ENCODE measurements at places on chromosomes 4 and X.

GRCh38 chrX:97547877-97548578 lies 664.3 kb downstream of the RPA4 start:
- DNase-seq: no peak

DNA sequence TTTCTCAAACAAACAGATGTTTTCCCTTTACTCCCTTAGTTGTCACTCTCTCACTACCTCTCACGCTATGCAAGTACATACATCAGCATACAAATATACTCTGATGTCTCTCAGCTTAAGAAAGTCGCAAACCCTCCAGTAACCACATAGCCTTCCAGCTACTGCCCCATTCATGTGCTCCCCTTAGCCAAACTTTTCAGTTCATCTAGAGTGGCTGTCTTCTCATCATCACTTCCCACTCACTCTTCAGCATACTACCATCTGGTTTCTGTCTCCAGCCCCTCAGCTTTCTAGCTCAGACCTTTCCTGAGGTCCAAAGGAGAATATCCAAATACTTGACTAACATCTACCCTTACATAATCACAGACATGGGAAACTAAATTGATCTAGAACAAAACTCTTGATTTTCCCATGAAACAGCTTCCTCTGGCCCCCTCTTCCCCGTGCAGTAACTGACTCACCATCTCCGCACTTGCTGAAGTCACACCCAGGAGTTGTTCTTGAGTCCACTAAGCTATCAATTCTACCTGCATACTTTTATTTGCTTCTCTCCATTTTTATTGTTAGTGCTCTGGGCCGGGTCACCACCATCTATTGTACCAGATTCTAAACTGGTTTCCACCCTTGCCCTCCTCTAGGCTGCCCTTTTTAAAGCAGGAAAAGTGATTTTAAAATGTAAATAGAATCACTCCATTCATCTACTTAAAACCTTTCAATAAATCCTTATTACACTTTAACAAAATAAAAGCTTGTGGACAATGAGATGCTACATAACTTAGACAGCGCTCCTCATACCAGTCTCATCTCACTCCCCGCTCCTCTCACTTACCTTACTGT lies 57.2 kb downstream of the CASP6 start:
- DNase-seq: no peak

GRCh38 chr4:85762529-85762871 lies 287.6 kb downstream of the ARHGAP24 start:
- no peak for DNase-seq

- DNase-seq: peak; percentile 29
These were observed 77.5 kb downstream of the MSN start for GRCh38 chrX:65744965-65745364.

DNA sequence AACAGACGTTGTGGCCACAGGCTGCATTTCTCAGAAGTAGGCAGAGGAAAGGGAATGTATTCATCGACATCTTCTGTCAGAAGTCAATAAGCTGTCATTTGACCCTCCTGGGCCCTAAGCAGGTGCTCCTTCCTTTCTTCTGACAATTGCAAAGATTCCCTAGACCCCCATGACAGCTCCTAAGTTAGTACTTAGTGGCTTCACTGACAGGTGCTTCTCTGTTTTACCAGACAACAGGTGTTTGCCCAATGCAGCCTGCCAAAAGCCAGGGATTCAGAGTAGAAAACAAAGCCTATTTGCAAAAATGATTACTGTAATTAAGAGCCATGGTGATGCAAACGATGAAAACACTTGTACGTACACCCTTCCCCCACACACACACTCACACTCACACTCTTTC lies 7.5 kb upstream of the FGF5 start:
- no peak for DNase-seq

DNA sequence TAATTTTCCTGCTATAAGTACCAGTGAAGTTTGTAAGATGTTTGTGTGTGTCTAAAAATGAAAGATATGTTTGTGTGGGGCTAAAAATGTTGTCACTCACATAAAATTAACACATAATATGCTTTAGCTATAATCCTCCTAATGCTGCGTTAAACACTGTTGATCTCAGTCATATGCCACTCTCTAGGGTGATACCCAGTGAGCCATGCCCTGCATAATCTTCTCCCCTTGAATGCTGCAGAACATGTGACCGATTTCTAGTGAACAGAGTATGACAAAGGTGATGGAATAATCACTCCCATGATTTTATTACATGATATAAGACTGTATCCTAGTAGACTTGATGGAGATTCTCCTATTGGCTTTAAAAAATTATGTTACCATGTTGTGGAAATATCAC lies 119.1 kb upstream of the EPHA5 start:
- DNase-seq: no peak

- DNase-seq: no peak
These were observed 48.5 kb downstream of the FSTL5 start for GRCh38 chr4:162115333-162115732.

GRCh38 chr4:104188301-104188700 lies 306.4 kb downstream of the CXXC4 start:
- no peak for DNase-seq

GRCh38 chr4:69858690-69859089 lies 1.3 kb downstream of the SULT1E1 start:
- DNase-seq: no peak

GRCh38 chr4:169716677-169717076 lies 41.1 kb downstream of the HPF1 start:
- no peak for DNase-seq

DNA sequence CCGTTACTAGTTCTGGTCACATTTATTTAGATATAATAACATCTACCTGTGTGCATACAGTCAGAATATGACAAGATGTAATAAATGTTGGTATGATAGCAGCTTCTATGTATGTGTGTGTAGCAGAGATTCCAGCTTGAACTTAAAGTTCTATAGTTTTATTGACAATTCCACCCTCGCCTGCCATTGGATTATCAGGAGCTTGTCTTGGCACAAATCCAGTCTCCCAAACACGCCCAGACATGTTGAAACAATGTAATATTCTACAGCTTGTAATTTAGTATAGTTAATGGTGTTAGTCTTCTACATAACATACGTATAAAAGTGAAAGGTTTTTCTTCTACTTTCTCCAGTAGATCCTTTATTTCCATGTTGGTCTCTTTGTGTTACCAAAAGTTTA lies 44.4 kb downstream of the BBS12 start:
- DNase-seq: no peak

- DNase-seq: peak; percentile 41
These were observed 773 bp downstream of the PRMT9 start for GRCh38 chr4:147683188-147683591.

GRCh38 chr4:3007724-3008123 lies 44.4 kb downstream of the GRK4 start:
- DNase-seq: no peak

GRCh38 chrX:119273420-119274192 lies 37.5 kb downstream of the PGRMC1 start:
- no peak for DNase-seq

GRCh38 chr4:123452616-123453015 lies 56.0 kb downstream of the SPRY1 start:
- DNase-seq: peak; percentile 83

DNA sequence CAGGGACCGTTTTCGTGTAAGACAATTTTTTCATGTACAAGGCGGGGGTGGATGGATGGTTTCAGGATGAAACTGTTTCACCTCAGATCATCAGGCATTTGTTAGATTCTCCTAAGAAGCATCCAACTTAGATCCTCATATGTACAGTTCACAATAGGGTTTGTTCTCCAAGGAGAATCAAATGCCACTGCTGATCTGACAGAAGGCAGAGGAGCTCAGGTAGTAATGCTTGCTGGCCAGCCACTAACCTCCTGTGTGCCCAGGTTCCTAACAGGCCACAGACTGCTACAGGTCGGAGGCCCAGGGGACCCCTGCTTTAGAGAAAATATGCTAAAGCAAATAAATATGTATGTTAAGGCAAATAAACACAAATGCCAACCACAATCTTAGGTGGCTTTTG lies 61.3 kb downstream of the PPP3CA start:
- DNase-seq: no peak

DNA sequence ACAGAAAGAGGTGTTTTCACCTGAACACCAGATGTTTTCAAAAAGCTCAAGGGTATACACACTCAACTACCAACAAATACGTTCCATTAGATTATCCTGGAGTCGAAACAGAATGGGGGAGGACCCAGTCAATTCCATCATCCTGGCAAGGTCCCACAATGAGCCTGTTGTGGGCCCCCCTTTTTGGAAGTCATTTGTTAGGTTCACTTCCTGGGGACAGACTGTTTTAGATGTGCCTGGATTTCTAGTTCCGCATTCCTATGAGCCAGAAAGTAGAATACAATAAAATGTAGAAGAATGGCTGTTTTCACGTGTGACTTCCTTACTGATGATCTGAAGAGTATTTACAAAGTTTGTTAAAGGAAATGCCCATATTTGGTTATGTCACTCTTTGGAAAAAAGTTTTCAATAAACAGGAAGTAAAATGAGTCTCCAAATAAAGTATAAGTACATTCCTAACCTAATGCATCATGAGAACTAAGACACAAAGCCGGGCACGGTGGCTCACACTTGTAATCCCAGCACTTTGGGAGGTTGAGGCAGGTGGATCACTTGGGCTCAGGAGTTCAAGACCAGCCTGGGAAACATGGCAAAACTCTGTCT lies 192.5 kb downstream of the MAML3 start:
- DNase-seq: no peak

- DNase-seq: peak; percentile 52
These were observed 1.0 kb upstream of the ACSL1 start for GRCh38 chr4:184826691-184827270.

GRCh38 chrX:21843179-21843578 lies 3.8 kb downstream of the MBTPS2 start:
- no peak for DNase-seq

- DNase-seq: no peak
These were observed 143.4 kb downstream of the PTCHD1 start for GRCh38 chrX:23478056-23478455.

GRCh38 chr4:76212851-76213414 lies 691 bp downstream of the SCARB2 start:
- no peak for DNase-seq

DNA sequence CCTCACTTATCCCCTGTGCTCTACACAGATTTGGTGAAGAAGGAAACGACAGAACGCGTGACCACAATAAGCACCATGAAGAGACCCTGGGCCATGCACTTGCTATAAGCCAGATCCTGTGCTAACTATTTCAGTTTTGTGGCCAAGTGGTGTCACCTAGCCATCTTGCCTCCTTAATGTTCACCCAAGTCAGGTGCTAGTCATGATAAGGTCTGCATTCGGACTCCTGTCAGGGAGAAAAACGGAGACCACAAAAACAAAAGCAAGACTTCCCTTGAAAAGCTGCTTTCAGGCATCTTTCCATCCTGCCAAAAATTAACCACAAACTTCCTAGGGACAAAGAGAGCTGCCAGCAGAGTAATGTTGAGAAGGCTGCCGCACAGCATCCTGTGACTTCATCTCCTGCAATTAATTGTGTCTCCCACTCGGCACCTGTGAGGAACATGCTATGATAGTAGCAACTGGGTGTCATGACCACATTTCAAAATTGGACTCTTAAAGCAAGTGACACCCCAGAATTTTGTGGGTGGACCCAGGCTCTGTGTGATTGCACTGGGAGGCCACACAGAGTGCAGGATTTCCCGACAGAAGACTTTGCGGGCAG lies 8.8 kb upstream of the IDS start:
- peak; percentile 31 for DNase-seq

- no peak for DNase-seq
These were observed 1347.2 kb upstream of the PCDH7 start for GRCh38 chr4:29372971-29373370.

DNA sequence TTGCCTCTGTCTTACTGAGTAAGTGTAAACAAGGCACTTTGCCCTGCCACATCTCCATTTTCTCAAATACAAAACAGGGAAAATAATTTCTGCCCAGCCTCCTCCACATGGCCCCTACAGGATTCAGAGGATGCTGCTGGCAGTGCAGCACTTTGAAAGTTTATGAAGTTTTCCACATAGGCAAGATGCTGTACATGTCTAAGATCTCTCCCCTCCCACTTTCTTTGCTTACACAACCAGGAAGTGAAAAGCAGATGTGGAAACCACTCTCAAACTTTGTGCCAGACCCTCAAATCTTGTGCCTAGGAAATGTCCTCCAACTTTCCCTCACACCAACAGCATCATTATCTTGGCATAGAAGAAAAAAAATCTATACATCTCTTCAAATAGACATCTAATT lies 257.0 kb upstream of the LDB2 start:
- DNase-seq: no peak

DNA sequence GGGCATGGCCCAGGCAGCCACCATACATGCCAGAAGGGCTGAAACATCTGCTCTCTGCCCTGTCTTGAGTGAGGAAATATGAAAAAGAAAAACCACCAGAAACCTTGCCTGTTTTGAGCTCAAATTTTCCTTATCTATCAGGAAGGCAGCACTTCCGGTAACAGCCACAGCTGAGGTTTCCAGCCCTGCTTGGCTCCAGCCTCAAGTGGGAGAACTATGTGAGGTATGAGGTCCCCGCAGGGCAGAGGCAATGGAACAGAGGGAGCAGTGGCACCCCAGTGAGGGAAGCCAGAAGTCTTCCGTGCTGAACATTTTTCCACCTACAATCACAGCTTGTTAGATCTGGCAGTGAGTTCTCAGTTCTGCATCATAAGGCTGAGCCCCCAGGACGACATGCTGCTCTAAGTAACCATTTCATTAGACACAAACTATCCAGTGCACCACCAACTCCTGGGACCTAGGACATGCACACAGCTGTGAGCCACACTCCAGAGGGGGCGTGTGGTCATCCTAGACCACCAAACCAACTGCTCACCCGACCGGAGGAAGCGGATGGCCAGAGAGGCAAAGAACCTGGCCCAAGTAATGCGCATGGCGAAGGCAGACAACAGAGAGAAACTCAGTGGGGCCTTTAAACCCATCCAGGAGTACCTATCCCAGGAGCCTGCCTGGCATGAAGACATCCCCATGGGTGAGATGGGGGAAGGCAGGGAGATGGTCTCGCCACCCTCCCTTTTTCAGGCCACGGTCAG lies 22.6 kb downstream of the WDR1 start:
- DNase-seq: no peak

GRCh38 chrX:23820235-23820782 lies 37.3 kb downstream of the SAT1 start:
- DNase-seq: no peak

- no peak for DNase-seq
These were observed 176.2 kb upstream of the LNX1 start for GRCh38 chr4:53767482-53767881.

Data from AML-193 (cell line).